ENCODE measurements at places on chromosomes 6 and 20.

DNA sequence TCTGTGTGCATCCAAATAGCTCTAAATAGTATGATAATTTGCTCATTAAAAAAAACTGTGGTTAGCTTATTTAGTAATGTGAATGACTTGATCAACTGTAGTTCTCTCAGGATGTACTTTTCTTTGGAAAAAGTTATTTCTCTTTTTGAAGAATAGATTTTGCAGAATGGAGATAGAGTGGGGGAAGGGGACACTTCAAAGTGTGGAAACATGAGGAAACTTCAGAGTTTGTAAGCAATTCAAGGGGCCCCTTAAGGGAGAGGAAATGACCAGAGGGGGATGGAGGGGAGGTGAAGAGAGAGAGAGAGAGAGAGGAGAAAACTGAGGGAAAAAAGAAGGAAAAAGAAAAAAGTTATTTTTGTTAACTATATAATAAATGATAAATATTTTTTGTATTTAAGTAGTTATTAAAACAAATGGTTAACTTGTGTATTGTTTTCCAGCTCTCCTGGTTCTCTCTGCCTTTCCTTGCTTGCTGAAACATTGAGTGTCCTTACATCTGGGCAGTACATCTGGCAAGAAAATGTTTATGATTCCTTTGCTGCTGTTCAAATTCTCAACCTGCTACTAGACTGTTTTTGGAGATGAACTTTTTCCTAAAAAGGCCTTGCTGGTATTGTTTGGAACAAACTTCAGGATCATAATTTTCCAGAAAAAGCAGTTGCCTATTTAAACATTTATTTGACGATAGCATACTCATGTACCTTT, 497.5 kb upstream of the CITED2 start:
- no peak for DNase-seq

DNA sequence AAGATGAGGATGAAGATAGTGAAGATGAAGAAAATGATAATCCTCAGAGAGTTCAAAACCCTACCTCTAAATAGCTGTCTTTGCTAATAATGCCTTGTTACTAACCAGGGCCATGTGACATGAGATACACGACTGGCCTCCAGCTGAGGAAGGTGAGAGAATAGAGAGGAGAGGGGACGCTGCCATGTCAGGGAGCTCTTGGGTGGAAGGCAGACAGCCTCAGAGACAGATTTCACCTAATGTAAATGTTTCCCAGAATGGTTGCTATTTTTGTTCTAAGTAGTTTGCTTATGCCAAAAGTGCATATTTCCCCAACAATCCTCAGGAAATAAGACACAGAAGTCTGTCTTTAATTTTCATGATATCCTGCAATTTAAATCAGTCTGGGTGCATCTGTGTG, 138.4 kb downstream of the ELOVL4 start:
- DNase-seq = no peak

GRCh38 chr6:77987035-77987384, 334.2 kb downstream of the MEI4 start:
- DNase-seq = no peak

- no peak for DNase-seq
Observed at GRCh38 chr6:88728756-88729155, 234.7 kb downstream of the RNGTT start.

GRCh38 chr6:79498842-79499241, 38.4 kb downstream of the LCA5 start:
- DNase-seq = no peak

GRCh38 chr6:133802861-133803260, 86.1 kb upstream of the TCF21 start:
- no peak for DNase-seq

DNA sequence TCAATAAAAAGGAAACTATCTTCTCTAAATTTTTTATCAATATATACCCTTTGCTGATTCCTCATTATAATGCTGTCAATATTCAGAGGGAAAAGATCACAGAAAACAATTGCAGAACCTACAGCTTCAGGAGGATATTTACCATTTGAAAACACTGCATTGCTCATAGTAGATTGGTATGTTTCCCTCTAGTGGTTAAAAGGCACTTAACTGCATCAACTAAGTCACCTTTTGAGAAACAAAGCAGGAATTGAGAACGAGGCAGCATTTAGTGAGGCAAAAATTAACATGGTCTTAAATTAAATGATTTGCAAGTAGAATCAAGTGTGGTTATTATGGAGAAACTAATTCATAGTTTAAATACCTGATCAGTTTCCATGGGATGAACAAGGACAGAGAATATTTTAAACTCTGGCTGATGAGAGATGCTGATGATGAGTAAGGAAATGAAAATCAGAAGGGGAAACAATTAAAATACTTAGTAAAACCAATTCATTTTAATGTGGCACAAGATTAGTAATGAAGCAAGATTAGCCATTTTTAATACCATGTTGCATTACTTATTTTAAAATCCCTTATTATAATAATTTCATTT, 642.1 kb downstream of the EPHA7 start:
- DNase-seq = no peak

- no peak for DNase-seq
Observed at GRCh38 chr6:56025795-56026194, 150.4 kb upstream of the BMP5 start.

DNA sequence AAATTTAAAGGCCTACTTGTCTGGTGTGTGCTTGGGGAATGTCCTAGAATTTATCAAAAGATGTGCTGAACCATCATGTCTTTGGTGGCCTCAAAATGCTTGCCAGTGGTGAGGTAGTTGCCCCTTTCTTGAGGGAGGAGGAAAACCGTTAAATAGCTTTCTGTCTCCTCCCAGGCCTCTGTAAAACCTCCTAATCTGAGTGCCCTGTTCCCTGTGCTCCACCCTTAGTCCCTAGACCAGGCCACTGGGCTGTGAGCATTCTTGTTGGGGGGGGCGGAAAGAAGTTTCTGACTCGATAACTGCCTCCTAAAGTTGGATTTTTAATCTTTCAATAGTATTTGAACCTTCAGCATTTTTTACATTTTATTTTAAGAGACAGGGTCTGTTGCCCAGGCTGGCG, 23.1 kb downstream of the JARID2 start:
- no peak for DNase-seq

- no peak for DNase-seq
Observed at GRCh38 chr6:65927141-65927540, 220.1 kb upstream of the EYS start.

DNA sequence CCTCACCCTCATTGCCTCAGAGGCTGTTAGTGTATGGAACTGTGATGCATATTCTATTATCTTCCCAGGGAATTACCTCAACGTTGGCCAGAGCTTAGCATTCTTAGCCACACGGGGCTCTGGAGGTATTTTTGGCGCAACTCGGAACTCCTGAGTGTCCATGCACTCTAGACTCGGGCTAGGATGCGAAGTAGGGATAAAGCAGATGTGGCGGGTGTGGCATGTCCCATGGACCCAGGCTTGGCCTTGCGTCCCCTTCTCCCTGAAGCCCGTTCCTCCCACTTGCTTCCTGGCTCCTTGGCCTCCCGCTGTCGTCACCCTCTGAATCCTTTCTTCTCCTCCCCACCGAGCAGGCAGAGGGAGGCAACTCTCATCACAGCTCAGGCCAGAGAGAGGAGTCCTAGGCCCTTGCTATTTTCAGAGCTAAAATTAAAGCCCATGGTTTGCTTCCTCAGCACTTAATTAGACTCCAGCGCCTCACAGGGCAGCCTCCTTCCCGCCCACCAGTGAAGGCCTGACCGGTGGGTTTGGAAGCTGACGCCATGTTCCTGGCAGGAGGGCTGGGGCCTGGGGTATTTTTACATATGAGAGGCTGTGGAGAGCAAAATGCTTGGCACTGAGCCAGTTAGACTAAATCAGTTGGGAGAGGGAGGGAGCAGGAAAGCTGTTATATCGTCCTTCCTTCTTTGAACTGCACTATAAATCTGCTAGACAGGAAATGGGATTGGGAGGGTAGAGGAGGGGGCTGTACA, 138.7 kb downstream of the FOXO3 start:
- DNase-seq = no peak

Data from stimulated activated CD8-positive, alpha-beta memory T cell treated with anti-CD3 and anti-CD28 coated beads, Interleukin-7, amount 100 ng/mL, for 4 hours (primary cell).